Lung (tissue), 17 donors: ENCODE measurements at places on chromosomes 6 and 20. TPM values are rescaled to one million over a fixed set of nuclear protein-coding genes. Genes with fewer than 3 reads are reported as not detected.

DNA sequence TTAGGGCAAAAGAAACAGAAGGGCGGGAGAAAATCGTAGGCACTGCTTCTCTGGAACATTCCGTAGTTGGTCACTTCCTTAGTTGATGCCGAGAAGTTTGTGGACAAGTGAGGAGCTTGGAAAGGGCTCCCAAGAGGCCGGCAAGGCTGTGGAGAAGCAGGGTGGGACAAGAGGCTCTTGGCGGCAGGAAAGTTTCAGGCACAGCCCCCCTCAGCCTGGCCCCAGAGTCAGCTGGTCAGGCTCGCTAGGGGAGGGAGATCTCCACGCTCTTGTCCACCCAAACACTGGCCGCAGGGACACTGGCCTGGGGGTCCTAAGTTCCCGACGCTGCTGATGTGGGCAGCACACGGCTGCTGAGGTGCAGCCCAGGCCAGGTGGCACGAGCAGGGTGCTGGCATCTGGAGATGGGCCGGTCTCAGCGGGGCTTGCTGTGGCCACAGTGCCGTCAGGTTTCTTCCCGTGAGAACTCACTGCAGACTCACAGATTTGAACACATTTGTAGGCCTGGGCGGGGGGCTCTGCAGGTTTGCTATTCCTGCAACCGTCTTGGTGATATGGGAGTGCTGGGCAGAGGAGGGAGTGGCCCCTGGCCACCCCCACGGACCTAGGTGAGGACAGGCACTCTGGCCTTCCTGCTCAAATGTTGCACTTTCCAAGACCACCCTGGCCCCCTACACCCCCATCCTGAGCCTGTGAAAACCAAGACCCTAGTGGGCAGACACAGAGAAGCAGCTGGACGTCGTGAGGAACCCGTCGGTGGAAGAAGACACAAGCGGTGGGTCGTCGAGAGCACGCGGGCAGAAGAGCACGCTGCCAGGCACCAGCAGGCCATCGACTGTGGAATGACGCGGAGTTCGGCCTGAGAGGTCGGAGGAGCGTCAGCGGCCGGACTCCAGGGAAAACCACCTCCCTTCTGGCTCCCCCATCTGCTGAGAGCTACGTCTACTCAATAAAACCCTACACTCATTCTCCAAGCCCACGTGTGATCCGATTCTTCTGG, 160.1 kb downstream of the ERMARD start:
- H3K36me3 ChIP-seq = no peaks in the 10 kb centered on the region
- no peaks in the 10 kb centered on the region for H3K4me1 ChIP-seq
- H3K27ac ChIP-seq = no peak overlapping the region

The MUCL3 gene
- 6.4 TPM for polyA plus RNA-seq

DNA sequence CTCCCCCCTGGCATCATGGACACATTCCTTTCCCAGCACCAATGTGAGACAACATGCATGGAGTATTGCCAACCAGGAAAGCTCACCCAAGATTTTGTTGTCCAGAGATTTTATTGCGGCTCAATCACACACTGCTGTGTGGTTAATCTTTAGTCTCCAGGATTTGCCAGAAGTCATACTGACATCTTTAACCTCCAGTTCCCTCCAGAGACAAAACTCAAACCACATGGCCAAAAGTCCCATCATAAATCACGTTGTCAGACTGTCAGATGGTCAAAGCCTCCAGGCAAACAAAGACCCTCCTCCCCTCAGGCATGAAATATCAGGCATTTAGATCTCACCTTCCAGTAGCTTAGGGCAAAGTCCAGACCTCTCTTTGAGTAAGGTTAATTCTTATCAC, 97.3 kb upstream of the OPRM1 start:
- H3K4me1 ChIP-seq = no peaks in the 10 kb centered on the region
- no peak overlapping the region for H3K27ac ChIP-seq
- no peaks in the 10 kb centered on the region for H3K36me3 ChIP-seq

DNA sequence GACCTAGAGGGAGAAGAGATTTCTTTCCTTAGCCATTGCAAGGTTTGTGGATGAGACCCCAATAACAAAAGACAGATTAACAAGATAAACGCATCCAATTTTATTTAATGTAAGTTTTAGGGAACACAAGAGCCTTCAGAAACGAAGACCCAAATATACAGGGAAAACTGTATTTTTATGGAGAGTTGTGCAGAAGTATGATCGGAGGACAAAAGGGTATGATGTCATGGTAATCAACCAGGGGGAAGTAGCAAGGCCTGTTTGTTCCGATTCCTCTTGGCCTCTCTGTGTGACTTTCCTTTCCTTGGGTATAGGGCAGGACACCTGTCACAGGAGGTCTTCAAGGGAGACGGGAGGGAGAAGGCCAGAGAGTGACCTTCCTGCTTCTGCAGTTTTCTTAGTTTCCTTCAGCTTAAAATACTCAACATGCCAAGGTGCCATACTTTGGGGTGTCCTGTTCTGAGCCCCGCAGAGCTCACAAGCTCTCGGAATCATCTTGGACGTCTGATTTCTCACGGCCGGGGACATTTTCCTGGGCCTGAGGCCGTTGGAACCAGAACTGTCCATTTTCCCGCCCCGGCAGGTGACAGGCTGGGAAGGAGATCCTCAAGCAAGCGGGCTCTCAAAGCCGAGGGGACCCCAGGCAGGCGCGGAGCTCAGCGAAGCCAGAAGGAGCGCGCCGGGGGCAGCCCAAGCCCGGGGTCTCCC, 21.7 kb downstream of the TMC2 start:
- peaks cover 6% of the 10 kb centered on the region for H3K4me1 ChIP-seq
- H3K36me3 ChIP-seq = no peaks in the 10 kb centered on the region
- H3K27ac ChIP-seq = no peak overlapping the region
- H3K4me3 ChIP-seq = no peak overlapping the region
- H3K27me3 ChIP-seq = peaks cover 55% of the 10 kb centered on the region

GRCh38 chr20:23332467-23332866, 18.1 kb upstream of the NXT1 start:
- no peaks in the 10 kb centered on the region for H3K36me3 ChIP-seq
- no peak overlapping the region for H3K4me3 ChIP-seq
- no peaks in the 10 kb centered on the region for H3K27me3 ChIP-seq
- H3K27ac ChIP-seq = no peak overlapping the region

The LIN28B gene
- polyA plus RNA-seq = not detected
